Stimulated activated CD4-positive, alpha-beta T cell treated with anti-CD3 and anti-CD28 coated beads, Interleukin-1b, Interleukin-23, amount 100 ng/mL, for 1 hour (primary cell): ENCODE measurements at places on chromosomes 13 and 19.

- no peak for DNase-seq
Measured at GRCh38 chr13:113013303-113013702, 44.3 kb downstream of the MCF2L start.

- no peak for DNase-seq
Measured at GRCh38 chr19:5120321-5120720, 151.4 kb downstream of the KDM4B start.

- no peak for DNase-seq
Measured at GRCh38 chr13:104757712-104758111, 1691.5 kb upstream of the SLC10A2 start.

GRCh38 chr13:27624071-27624470 is 2.4 kb downstream of the POLR1D start:
- no peak for DNase-seq

DNA sequence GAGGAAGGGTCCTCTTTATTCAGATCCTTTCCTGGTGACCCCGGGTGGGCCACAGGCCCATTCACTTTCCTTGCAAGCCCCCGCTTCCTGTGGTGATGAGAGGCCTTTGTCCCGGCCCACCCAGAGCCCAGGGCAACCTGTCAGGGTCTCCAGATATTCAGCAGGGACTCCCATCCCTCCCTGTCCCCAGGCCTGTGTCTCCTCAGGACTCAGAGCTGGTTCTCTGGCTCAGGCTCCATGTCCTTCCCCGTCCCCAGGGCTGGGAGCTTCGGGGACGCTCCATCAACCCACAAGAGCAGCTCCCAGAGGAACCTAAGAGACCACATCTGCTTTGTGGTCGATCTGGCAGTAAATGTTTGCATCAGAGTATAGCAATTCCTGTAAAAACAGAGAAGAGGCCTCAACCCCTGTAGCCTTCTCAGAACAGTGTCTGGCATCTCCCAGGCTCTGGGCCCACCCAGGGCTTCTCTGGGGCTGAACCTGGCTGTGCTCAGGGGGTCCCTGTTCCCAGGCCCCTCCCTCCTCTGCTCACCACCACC is 7.8 kb downstream of the CEACAM4 start:
- DNase-seq, result no peak

- DNase-seq, result no peak
Measured at GRCh38 chr13:31595563-31595962, 143.8 kb upstream of the RXFP2 start.

DNA sequence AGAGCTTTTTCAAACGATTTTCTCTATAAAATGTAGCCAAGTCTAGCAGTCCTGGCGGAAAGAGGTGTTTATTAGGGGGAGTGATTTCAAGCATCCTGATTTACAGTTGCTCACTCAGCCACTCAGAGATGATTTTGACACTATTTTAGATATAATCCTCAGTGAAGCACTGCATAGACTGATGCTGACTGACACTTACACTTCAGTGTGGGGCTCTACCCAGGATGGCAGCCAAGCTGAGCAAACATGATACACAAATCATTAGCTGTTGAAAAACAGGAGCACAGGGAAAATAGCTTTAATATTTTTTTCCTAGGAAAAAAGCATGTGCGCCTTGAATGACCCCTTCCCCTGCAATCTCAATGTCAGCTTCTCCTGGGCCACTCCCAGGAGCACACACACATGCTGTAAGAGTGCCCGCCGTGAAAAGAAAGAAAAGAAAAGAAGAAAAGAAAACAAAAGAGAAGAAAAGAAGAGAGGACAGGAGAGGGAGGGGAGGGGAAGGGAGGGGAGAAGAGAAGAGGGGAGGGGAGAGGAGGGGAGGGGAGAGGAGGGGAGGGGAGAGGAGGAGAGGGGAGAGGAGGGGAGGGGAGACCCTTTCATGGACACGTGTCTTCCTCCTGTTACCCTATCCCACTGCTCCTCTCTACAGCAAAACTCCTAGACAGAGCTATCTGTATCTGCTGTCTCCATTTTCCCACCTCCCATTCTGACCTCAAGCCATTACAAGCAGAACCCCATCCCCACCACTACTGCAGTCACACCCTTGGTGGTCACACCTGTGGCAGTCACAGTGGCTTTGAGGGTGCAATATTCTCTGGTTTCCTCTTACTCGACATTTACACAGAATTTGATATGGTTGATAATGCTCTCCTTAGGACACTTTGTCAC is 36.4 kb downstream of the RCBTB2 start:
- DNase-seq, result no peak

DNA sequence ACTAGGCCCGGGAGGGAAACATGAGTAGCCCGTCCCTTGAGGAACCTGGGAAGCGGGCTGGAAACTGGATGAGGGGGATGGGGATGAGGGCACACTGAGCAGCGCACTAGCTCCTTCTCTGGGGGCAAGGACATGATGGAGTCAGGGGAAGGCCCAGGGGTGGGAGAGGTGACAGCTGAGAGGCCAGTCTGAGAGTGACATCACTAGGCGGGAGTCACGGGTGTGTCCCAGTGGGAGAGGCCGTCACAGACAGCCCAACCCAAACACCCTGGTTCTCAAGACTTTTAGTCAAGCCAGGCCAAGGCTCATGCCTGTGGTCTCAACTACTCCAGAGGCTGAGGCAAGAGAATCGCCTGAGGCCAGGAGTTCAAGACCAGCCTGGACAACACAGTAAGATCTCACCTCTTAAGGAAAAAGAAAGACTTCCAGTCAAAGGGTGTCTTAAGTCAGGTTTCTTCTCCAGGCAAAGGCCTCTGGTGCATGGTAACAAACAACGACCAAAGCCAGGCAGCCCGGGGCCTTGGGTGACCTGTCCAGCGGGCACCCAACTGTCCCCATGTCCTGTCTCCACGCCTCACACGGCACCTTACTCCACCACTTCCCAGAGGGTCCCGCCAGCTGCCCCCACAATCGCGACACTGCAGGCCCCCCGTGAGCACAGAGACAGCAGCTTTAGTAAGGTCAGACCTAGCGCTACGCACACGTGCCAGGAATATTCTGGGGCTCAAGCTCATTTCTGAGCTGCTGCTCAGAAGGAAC is 25.5 kb upstream of the TIMM44 start:
- no peak for DNase-seq

DNA sequence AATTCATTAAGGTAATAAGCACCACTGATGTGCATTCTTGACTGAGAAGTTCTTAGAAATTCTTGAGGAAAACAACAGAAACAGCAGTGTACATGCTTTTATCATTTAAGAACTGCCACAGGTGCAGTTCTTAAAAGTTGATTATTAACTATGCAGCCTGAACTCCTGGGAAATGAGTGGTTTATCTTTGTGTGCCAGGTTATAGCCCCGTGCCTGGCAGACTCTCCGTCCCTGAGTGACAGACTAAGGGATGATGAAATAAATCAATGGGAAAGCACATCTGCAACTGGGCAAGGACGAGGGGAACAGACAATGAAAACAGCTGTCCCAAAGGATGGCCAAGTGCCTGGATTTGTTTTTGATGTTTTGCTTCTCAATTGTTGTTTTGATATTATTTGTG is 84.4 kb upstream of the SPATA13 start:
- no peak for DNase-seq

GRCh38 chr19:16922949-16923348 is 34.1 kb downstream of the F2RL3 start:
- no peak for DNase-seq

GRCh38 chr13:76533251-76533650 is 353.0 kb downstream of the KCTD12 start:
- no peak for DNase-seq

DNA sequence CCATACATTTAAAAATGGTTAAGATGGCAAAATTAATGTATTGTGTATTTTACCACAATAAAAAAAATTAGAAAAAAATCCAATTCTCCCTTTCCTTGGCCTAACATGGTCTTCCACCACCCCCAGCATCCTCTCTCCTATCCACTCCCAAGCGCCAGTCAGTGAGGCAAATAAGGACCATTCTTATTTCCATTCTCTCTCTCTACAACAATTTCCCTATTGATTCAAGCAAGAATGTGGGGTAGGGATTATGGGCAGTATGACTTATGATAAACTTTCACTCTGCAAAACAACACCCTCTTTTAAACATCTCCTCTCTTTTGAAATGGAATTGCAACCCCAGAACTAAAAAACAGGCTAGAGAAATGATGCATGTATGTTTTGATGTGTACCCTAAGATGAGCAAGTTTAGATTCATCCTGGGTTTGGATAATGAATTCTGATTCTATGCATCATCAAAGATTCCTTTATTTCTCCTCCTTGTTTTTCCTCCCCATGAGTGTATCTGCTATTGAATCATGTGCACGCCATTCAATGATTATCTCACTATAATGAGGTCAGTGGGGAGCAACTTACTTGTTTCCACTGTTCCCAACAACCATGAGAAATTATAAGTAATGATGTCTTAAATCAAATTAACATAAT is 3.5 kb downstream of the STARD13 start:
- no peak for DNase-seq

- no peak for DNase-seq
Measured at GRCh38 chr19:29247051-29247450, 34.1 kb upstream of the UQCRFS1 start.

DNA sequence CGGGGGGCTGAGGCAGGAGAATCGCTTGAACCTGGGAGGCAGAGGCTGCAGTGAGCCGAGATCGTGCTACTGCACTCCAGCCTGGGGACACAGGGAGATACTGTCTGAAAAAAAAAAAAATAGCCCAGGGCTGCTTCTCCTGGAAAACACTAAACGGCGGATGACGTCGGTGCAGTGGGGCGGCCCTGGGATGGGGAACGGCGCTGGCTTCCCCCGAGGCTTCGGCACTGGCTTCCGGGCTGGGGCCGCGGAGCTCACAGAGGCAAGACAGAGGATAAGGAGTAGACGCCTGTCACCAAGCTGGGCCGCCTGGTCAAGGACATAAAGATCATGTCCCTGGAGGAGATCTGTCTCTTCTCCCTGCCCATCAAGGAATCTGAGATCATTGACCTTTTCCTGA is 5.0 kb downstream of the PRSS57 start:
- no peak for DNase-seq

DNA sequence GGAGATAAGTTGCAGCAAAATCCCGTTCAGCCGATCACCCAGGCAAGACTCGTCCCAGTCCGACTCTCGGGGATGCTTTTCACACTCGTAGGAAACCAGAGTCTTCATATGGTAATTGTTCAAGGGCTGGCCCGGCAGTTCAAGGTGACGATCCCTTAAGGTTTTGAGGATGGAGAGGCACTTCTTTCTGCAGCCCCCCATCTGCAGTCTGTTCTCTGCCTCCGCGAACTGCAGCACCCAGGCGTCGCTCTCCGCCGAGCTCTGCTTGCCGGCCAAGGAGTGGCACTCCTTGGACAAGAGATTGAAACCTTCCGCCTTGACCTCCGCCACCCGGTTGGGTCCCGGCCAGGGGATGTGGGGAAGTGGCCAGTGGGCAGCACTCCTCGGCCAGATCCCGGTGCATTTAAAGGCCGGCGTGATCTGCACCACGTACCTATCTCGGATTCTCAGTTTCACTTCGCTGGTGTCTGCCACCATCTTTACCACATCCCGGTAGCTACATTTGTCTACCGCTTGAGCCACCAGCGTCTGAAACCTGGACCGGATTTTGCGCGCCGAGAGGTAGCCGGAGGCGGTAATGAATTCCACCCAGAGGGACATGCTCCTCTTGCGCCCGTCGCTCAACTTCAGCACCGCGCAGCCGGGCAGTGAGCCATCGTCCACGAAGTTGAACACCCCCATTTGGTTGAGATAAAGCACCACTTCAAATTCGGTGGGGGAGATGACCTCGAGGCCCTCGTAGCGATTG is 1.1 kb downstream of the MAB21L1 start:
- no peak for DNase-seq

DNA sequence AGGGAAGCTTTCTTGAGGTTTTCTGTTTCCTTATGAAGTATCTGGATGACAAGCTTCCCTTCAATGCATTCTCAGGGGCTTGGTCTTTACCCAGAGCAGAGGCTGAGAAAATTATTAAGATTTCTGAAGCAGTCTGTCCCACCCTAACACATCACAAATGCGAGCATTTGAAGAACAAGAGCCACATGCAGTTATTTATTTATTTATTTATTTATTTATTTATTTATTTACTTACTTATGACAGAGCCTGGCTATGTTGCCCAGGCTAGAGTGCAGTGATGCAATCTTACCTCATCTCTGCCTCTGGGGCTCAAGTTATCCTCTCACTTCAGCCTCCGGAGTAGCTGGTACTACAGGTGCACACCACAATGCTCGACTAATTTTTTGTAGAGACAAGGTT is 38.4 kb downstream of the SPRYD7 start:
- DNase-seq, result no peak

DNA sequence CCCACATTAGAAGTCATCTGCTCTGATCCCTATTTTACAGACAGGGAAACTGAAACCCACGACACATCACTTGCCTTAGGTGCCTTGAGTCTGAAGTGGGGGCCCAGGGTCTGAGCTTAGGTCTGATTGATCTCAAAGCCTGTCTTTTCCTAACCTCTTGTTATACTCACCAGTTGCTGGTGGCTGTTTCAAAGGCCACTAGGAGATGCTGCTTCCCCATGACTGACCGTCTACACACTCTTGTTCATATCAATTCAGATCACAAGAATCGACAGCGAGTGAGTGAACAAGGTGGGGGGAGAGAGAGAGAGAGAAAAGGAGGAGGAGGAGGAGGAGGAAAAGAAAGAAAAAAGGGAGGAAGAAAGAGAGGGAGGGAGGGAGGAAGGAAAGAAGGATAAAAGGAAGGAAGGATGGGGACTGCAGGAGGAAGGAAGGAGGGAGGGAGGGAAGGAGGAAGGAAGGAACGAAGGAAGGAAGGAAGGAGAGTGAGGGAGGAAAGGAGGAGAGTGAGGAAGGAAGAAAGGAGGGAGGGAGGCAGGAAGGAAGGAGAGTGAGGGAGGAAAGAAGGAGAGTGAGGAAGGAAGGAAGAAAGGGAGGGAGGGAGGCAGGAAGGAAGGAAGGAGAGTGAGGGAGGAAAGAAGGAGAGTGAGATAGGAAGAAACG is 3.3 kb downstream of the OR10H1 start:
- peak; percentile 0 for DNase-seq

DNA sequence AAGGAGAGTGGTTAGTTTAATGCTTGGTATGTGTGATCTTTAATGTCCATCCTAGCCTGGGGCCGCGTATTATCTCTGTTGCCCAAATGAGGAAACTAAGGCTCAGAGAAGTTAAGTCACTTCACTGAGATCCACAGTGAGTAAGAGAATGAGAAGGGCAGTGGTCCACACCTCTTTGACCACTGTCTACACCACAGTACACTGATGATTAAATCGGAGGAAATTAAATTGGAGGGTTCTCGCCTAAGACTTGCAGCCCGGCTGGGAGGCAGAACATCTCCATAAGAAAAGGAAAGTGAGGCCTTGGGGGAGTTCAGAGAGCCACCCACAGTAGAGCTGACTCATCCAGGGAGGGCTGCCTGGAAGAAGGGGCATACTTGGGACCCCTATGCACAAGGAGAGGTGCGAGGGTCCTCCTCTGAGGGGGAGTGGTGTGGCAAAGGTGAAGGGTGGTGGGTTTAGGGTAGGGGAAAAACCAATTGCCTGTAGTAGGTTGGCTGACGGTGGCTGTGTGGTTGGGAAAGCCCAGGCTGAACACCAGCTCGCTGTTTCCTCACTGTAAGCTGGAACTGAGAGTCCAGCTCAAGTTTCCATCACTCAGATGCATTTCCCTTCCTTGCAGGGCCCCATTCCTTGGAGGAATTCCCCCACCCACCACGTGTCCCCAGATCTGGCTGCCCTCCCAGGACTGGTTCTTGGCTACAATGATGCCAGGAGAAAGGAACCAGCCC is 15.0 kb upstream of the DHRS12 start:
- no peak for DNase-seq

- DNase-seq, result no peak
Measured at GRCh38 chr13:113864273-113864890, 506 bp upstream of the GAS6 start.

GRCh38 chr13:39038569-39039030 is 344 bp downstream of the NHLRC3 start:
- DNase-seq, result no peak
